ENCODE measurements at places on chromosomes 3 and 15.

DNA sequence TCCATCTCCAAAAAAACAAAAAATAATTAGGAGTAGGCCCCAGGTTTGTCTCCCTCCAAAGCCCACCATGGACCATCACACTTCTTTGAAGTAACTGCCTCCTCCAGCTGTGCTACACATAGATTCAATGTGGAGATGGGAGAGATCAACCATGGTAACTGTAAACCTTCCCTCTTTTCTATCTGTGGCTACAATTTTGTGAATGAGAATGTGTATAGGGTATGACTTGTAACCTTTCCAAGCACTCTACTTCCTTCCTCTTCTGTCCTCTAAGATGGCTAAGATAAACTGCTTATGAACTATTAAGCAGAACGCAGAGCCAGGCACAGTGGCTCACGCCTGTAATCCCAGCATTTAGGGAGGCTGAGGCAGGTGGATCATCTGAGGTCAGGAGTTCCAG is 55.5 kb upstream of the ATP11B start:
- DNase-seq, result no peak

DNA sequence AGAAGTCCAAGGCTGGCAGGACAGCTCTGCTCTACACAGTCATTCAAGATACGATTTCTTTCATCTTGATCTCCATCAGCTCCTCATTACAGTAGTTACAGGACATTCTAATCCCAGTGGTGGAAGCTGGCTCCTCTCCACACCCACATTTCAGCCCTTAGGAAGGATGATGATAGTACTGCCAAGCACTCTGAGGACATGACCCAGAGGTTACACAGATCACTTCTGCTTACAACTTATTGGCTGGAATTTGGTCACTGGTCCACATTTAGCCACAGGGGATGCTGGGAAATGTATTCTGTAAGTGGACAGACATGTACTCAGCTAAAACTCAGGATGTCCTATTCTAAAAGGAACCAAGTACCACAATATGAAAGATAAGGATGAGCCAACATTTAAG is 77.1 kb downstream of the IQCH start:
- no peak for DNase-seq

DNA sequence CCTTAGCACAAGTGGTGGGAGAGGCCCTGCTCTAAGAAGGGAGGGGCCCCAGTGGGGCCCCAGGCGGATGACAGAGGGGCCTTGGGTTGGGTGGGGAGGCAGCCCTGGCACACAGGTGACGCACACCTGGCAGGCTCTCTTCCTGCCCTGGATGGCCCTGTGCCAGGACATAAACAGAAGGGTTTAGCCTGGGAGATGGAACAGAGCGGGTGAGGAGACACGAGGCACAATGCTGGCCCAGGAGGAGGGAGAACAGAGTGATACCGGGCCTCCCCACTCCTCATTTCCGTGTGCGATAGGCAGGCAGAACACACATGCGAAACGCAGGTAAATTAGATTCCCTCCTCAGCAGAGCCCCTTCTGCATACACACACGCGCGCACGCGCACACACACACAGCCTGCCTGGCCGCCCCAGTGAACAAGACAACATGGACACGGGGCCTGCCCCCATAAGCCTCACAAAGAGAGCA is 39.8 kb downstream of the IDH2 start:
- no peak for DNase-seq

- no peak for DNase-seq
Measured at GRCh38 chr3:193960487-193961274, 175.3 kb upstream of the HES1 start.

DNA sequence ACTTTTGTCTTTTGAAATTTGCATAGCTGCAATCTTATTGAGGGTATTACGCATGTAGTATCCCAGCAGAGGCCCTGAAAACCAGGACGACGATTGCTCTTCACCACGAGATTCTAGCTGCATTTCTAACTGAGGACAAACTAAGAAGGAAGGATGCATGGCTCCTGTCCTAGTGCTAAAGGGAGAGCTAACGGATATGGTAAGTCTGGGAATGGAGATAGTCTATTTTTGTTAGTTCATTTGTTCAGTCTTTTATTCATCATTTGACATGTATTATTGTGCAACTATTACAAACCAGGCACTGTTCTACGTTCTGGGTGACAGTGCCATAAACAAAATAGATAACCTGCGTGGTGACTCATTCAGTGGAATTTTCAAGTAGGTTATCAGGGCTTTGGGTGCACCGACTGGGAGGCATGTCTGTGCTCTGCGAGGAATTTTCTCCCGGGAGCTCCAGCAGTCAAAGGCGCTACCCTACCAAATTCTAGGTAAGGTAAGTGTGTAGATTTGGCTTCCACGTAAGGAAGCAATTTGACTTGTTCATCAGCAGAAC is 51.9 kb upstream of the ETV5 start:
- DNase-seq, result no peak

- DNase-seq, result no peak
Measured at GRCh38 chr3:11437506-11437905, 165.3 kb downstream of the ATG7 start.

DNA sequence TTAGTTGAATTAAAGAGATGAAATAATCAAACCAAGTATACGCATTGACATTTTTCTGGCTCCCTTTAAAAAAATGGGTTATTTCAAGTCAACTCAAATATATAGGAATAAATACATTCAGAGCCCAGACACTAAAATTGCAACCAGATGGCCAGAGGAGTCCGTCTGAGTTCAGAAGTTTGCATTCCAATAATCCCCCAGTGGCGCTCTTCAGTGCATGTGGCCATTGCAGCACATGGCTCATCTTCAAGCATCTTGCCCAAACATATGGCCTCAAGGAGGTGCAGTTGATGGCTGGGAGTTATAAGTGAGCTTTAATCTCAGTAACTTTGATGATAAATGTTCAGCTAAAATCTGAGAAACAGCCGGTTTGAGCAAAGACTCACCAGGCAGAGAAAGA is 295.8 kb upstream of the LRRN1 start:
- no peak for DNase-seq

GRCh38 chr3:111733154-111733553 is 125.9 kb upstream of the PHLDB2 start:
- DNase-seq, result no peak

DNA sequence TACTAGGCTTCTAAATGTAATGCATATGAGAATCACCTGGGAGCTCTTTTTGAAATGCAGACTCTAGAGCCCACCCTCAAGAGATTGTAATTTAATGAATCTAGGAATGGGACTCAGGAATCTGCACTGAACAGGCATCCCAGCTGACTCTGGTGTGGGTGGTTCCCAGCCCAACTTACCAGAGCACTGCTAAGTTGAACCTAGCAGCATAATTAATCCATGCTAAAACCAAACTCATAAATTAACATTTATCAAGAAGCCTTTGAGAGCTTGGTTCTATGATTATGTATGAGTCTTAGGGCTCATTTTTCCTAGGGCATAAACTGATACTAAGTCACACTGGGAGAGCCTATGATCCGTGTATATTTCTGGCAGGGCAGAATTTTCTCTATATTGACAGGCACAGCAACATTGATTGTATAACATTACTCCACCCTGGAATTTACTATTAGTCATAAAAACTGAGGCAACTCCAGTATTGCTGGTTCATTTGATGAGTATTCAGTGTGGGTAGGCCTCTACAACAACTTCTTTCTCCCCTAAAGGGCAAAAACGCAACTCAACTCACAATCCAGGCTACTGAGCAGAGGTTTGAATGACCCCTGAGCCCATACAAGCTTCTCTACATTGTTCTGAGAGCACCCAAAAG is 10.7 kb upstream of the CSTA start:
- DNase-seq, result no peak

DNA sequence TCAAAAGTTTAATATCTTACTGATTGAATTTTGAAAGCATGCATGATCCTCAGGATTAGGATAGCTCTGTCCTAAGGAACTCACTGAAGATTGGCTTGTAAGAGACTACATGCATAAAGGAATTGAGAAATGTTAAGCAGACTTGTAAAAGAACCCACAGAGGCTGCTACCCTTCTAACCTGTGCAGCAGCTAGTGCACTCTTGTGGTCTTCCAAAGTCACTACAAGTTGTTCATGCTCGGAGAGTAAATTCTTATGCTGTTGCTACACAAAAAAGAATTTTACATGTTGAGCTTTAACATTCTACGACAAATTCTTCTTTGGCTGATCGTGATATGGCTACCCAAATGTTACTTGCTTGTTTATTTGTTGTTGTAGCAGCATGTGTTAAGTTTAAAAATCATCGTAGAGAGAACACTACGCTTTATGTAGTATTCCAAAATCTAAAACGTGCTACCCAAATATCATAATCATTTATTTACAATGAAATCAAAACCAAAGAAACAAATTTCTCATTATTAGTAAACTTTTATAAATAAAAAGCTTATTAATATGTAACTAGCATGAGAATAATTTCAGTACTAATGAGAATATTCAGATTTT is 55.0 kb downstream of the GOLIM4 start:
- no peak for DNase-seq

- DNase-seq, result no peak
Measured at GRCh38 chr15:89002281-89002761, 85.9 kb upstream of the ABHD2 start.

GRCh38 chr15:46307746-46308145 is 672.9 kb downstream of the SQOR start:
- DNase-seq, result no peak

GRCh38 chr3:59163953-59164352 is 114.1 kb upstream of the CFAP20DC start:
- DNase-seq, result no peak

GRCh38 chr15:34049112-34049511 is 10.1 kb upstream of the AVEN start:
- no peak for DNase-seq

- DNase-seq, result no peak
Measured at GRCh38 chr3:17021614-17022013, 136.9 kb downstream of the PLCL2 start.

GRCh38 chr15:64902863-64903262 is 8.8 kb upstream of the ANKDD1A start:
- DNase-seq, result no peak

DNA sequence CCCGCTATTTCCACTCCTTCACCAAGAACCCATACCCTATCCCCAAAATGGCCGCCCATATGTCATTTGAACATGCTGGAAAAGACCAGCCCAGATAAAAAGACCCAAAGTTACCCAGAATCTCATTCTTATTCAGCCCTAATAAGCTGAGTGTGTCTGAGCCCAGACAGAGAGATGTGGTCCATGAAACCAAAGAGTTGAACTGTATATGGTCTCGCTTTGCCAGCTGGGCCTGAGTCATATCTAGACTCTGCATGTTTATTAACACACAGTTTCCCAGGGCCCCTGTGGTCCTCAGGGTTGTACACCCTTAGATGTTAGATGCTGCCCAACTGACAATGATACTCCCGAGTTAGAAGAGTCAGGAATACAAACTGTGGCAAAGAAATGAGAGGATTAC is 201.9 kb upstream of the STRIT1 start:
- no peak for DNase-seq

Data from stimulated activated CD8-positive, alpha-beta memory T cell treated with anti-CD3 and anti-CD28 coated beads, Interleukin-7, amount 100 ng/mL, for 1 hour (primary cell).